ENCODE measurements at places on chromosomes 13 and 19.

DNA sequence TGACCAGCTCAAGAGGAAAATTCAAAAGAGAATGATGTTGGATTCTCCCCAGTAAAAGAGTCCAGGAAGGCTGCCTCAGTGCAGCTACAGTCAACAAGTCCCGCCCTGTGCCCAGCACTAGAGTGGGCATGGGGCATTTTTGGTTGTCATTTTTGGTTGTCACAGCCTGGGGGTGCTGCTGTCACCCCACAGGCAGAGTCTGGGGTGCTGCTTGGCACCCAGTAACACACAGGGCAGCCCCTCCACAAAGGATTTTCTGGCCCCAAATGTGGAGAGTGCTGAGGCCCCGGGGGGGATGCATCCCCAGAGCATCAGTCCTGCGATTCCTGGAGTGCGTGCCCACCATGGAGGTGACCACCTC, 28.2 kb upstream of the TMEM255B start:
- DNase-seq: no peak

DNA sequence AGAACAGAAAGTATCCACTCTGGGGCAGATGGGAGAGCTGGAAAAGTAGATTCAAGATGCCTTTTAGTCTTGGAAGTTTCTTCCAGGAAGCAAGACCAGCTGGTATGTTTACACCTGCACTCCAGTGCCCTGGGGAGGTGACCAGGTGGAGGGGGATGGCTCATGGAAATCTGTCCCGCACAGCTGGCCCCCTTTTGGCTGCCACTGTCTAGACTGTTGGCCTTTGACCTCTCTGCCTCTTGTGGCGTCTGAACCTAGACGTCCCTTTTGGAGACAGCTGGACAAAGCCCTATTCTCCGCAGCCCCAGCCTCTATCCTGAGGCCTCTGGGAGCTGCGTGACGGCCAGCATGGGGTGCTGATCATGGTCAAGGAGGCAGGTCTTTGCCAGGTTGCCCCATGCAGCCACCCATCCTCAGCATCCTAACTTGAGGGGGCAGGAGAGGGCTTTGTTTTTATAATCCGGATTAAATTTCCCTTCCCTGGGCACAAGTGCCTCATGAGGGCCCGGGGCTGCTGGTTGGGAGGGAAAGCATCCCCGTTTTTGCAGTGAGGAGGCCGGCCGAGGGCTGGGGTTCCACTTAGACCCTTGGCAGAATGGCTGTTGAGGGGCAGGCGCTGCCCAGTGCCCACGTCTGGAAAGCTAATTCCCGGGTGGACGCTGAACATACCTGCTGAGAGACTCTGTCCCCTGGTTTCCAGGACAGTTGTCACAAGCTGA, 17.3 kb upstream of the GDF15 start:
- peak; percentile 47 for DNase-seq

GRCh38 chr13:30456290-30456689, 9.4 kb downstream of the HMGB1 start:
- no peak for DNase-seq

- DNase-seq: no peak
Observed at GRCh38 chr19:54248016-54248601, 5.5 kb upstream of the LILRA6 start.

- DNase-seq: no peak
Observed at GRCh38 chr19:6819323-6819722, 46.8 kb downstream of the VAV1 start.

DNA sequence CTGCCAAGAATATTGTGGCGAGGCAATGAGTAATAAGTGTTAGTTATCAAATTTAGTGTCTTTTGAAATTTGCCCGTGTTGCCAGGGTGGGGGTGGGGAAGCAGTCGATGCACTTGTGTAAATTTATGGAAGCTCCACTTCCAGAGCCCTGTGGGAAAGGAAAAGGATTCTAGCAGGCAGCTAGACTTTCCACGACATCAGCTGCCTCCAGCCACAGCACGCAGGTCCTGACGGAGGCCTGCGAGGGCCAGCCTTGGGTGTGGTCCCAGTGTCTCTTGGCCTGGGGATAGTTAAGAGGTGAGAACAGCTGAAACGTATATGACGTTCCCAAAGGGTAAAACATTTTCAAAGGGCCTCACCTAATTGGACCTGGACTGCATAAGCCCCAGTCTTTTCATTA, 433.0 kb downstream of the TSHZ3 start:
- DNase-seq: no peak

- no peak for DNase-seq
Observed at GRCh38 chr13:114324334-114324733, 10.0 kb downstream of the CHAMP1 start.

DNA sequence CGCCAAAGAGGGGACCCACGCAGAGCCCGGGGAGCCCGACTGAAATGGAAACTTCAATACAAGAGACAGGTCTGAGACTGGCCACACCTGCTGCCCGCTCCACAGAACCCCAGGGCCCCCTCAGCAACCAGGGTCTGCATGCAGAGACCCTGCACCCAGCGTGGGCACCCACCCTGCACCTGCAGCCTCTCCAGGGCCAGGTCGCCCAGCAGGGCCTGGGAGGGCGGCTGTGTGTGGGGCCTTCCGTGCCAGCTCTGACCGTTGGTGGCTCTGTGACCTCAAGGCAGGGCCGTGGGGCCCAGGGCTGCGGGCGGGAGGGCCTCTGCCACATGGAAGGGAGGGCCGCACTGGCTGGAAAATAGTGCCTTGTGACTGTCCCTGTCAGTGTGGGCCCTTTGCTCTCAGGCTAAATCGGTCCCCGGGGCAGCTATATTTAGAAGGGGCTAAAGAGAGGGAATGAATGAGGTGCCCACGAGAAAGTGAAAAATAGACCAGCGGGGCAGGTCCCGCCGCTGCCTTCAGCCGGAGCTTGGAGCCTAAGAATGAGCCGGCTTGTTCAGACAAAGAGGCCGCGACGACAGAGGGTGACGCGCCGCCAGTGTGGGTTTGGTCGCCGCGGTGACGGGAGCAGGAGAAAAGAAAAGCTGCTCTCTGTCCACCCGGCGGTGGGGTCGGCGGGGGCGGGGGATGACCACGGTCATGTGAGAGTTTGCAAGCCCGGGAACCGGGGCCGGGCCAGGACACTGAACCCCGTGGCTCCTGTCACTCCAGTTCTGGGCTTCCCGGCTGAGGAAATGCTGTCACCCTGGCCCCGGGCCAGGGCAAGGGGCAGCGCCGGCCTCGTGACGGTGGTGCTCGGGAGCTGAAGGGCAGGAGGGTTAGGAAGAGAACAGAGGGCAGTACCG, 70.5 kb downstream of the GADD45B start:
- DNase-seq: no peak

GRCh38 chr19:11373166-11373884, 1.1 kb upstream of the SWSAP1 start:
- DNase-seq: peak; percentile 30

- no peak for DNase-seq
Observed at GRCh38 chr13:97566907-97567306, 132.9 kb downstream of the RAP2A start.

DNA sequence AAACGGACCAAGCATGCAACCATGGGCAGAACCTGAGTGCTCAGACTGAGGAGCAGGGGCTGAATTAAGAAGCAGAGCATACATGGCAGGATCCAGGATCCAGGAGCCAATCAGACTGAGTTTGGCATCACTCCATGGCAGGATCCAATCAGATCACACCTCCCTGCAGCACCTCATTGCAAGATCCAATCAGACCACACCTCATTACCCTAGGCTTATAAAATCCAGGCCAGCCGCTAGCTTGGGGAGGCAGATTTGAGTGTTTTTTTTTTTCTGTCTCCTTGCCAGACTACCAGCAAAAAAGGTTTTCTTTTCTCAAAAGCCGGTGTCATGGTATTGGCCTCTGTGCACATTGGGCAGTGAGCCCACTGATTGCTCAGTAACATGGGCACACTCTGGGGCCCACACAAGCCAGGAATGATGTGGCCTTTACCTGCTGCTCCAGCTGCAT, 127.9 kb upstream of the GJB6 start:
- DNase-seq: no peak

DNA sequence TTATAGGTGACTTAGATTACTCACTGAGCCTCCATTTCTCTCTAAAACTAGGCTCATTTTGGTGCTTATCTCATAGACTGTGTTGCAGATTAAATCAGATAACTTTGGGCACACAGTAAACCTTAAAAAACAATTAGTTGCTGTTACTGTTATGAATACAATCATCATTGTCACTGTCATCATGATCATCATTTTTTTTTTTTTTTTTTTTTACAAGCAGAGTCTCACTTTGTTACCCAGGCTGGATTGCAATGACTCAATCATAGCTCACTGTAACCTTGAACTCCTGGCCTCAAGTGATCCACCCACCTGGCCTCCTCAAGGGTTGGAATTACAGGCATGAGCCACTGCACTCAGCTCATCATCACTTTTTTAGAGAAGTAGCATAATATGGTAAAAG, 60.0 kb downstream of the VWA8 start:
- DNase-seq: no peak

- DNase-seq: no peak
Observed at GRCh38 chr13:112217431-112217830, 150.5 kb downstream of the SOX1 start.

DNA sequence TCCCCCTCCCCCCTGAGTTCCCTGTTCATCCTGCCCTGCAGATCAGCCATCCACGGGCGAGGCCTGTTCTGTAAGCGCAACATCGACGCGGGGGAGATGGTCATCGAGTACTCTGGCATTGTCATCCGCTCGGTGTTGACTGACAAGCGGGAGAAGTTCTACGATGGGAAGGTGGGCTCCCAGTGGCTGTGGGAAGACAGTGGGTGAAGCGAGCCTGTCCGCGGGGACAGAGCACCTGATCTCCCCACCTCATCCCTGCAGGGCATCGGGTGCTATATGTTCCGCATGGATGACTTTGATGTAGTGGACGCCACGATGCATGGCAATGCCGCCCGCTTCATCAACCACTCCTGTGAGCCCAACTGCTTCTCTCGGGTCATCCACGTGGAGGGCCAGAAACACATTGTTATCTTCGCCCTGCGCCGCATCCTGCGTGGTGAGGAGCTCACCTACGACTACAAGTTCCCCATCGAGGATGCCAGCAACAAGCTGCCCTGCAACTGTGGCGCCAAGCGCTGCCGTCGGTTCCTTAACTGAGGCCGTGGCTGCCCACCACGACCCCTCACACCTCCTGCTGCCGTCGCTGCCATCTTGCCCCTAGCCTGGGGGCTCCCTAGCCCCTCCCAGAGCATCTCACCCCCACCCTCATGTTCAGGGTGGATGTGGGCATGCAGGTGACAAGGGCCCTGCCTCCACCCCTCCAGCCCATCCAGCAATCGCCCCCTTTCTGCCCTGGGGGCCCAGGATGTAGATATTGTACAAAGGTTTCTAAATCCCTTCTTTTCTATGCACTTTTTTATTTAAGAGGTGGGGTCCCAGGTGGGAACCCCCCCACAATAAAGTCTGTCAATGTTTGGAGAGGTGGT, 4.0 kb downstream of the IGFLR1 start:
- no peak for DNase-seq

GRCh38 chr19:42024622-42025111, 30.6 kb upstream of the ATP1A3 start:
- DNase-seq: no peak

- no peak for DNase-seq
Observed at GRCh38 chr13:110726726-110727125, 13.2 kb downstream of the ING1 start.

GRCh38 chr13:44758630-44759383, 182.7 kb upstream of the TSC22D1 start:
- no peak for DNase-seq

DNA sequence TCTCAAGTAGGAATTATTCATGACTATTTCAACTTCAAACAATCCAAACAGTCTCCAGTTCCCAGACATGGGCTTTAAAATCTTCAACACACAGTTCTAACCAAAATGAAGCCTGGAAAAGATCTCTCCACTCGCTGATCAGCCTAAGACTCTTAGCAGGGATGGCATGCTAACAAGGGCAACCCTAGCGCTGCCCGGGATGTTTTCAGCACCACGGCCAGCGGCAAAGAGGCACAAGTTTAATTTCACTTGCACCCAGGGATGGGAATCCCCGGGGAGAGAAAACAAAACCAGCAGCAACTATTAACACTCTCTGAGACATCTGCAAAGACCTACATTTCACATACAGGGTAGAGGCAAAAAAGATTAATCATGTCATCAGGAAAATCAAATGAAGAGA, 43.0 kb downstream of the CACNA1A start:
- DNase-seq: no peak

DNA sequence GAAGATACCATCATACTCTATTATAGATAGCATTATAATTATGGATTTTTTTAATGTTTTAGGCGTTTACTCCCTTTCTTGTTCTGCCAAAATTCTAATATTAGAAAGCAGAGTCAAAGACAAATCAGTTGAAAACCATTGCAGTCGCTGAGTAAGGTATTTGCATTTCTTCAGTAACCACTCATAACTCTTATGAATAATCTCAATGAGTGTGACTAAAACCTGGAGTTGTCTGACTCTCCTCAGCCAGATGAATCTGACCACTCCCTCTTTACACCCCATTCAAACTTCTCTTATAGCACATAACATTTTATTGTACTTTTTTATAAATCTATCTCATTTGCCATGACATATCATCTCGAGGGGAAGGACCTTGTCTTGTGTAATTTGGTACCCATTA, 1006.5 kb downstream of the DIAPH3 start:
- no peak for DNase-seq

DNA sequence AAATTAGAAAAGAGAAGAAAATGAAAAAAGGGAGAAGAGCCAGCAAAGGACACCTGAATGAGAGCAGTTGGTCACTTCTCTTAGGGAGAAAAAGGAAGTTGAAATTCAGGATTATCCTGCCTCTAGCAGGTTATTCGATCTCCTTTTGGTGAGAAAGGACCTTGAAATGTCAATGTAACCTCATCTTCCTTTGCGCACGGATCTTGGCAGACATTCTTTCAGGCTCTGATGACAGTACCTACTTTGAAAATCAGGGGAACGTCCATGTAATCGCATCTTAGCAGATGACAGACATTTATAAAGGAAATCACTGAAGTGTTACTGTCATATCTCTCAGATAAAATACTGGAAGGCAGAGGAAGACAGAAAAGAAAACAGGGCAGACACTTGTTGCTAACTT, 36.7 kb downstream of the FRY start:
- no peak for DNase-seq

GRCh38 chr19:1418496-1418775, 11.1 kb downstream of the DAZAP1 start:
- DNase-seq: no peak

DNA sequence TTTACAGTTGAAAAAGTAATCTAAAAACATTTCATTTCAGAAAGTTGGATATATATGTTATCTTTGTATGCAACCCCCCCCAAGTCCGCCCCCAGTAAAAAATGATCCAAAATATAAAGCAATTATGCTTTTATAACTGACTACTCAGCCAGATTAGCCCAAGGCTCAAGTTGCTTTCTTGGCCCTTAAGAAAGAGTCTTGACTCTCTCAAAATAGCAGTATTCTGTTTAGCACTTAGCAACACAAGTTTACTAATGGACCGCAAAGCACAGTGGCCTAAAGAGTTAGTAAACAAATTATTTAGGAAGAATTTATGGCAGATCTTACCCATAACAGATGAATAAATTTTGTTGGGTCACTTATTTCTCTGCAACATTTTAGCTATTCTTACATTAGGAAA, 86.9 kb downstream of the ELF1 start:
- no peak for DNase-seq

GRCh38 chr19:45819769-45820168, 4.7 kb upstream of the RSPH6A start:
- no peak for DNase-seq

GRCh38 chr13:86378628-86379027, 579.4 kb upstream of the SLITRK6 start:
- DNase-seq: no peak

GRCh38 chr13:37806666-37807065, 62.9 kb downstream of the TRPC4 start:
- DNase-seq: no peak
